Activated CD4-positive, alpha-beta memory T cell treated with anti-CD3 and anti-CD28 coated beads, Interleukin-2, amount 10 ng/mL, durations not matched to agents 7 days and 5 days (primary cell): ENCODE measurements at places on chromosomes 7 and 10.

- no peak for DNase-seq
- no peaks in the 10 kb centered on the region for H3K4me1 ChIP-seq
- H3K4me3 ChIP-seq: no peak overlapping the region
- H3K36me3 ChIP-seq: no peaks in the 10 kb centered on the region
- H3K27me3 ChIP-seq: peaks cover 23% of the 10 kb centered on the region
Observed at GRCh38 chr10:91711885-91712680, 79.2 kb upstream of the PPP1R3C start.

- no peak overlapping the region for H3K27ac ChIP-seq
- no peak overlapping the region for H3K4me3 ChIP-seq
- no peaks in the 10 kb centered on the region for H3K36me3 ChIP-seq
Observed at GRCh38 chr7:90320014-90320413, 1.1 kb downstream of the FAM237B start.

DNA sequence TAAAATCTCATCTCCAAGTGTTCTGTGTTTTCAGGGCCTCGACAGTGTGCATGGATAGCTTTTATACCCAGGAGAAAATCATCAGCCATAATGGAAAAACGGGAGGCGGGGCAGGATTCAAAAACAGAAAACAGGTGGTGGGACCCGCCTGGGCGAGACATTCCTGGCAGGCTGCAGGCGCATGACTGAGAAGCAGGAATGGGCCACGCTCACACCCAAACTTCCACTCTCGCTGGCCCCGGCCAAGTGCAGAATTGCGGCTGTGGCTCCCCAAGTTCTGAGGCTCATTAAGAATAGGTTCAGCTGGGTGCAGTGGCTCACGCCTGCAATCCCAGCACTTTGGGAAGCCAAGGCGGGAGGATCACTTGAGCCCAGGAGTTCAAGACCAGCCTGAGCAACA is 60.6 kb downstream of the C10orf143 start:
- no peaks in the 10 kb centered on the region for H3K4me1 ChIP-seq
- H3K36me3 ChIP-seq: no peaks in the 10 kb centered on the region
- no peak overlapping the region for H3K4me3 ChIP-seq
- no peak for DNase-seq

- no peak for DNase-seq
- no peaks in the 10 kb centered on the region for H3K27me3 ChIP-seq
- H3K27ac ChIP-seq: no peak overlapping the region
- H3K4me3 ChIP-seq: no peak overlapping the region
- no peaks in the 10 kb centered on the region for H3K36me3 ChIP-seq
- no peaks in the 10 kb centered on the region for H3K4me1 ChIP-seq
Observed at GRCh38 chr10:18246967-18247366, 106.7 kb downstream of the CACNB2 start.

- H3K27me3 ChIP-seq: no peaks in the 10 kb centered on the region
- DNase-seq: no peak
- H3K4me3 ChIP-seq: no peak overlapping the region
- H3K4me1 ChIP-seq: no peaks in the 10 kb centered on the region
Observed at GRCh38 chr10:51747216-51747615, 47.8 kb upstream of the CSTF2T start.

- peaks cover 23% of the 10 kb centered on the region for H3K36me3 ChIP-seq
- H3K4me3 ChIP-seq: peak overlapping the region; percentile 90
- H3K27ac ChIP-seq: peak overlapping the region; percentile 100
- peaks cover 4% of the 10 kb centered on the region for H3K27me3 ChIP-seq
Observed at GRCh38 chr7:151520419-151521261, 945 bp upstream of the RHEB start.

DNA sequence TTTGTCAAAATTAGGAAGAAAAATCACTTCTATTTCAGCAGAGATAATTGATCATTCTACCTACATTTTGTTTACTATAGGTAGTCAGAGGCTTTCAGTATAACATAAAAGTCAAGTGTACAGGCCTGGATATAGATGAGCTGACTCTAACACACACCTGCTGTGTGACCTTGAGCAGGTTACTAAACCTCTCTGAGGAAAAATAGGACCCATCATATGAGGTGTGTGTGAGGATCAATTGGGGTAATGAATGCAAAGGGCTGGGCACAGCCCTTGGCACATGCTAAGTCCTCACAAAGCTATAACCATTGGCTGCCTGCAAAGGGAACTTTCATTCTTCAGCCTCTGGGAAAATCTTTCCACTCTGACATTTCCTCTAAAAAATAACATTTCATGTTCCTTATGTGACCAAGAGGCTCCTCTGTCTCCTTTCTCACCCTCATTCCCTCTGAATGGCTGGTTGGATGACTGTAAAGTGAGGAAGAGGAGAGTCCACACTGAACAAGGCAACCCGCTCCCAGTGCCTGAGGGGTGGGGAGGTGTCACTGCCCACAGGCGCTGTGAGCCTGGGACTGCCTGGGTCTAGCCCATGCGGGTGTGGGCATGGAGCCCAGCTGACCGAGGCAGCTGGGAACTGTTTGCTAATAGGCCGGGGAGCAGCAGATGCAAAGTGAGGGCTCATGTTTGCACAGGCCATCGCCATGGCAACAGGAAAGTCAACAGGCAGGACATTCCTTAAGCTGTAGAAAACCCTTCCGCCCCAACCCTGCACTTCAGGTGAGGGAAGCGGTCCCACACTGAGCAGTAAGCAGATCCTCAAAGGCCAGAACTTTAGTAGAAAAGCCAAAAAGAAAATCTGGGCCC is 36.8 kb downstream of the MYOF start:
- H3K4me1 ChIP-seq: peaks cover 12% of the 10 kb centered on the region
- no peak overlapping the region for H3K4me3 ChIP-seq
- no peaks in the 10 kb centered on the region for H3K27me3 ChIP-seq
- H3K27ac ChIP-seq: no peak overlapping the region
- no peaks in the 10 kb centered on the region for H3K36me3 ChIP-seq

GRCh38 chr7:6623589-6624245 is 8.3 kb downstream of the ZNF853 start:
- no peak overlapping the region for H3K4me3 ChIP-seq
- H3K27me3 ChIP-seq: peaks cover 1% of the 10 kb centered on the region
- H3K36me3 ChIP-seq: no peaks in the 10 kb centered on the region
- peak; percentile 33 for DNase-seq
- peak overlapping the region; percentile 61 for H3K27ac ChIP-seq

DNA sequence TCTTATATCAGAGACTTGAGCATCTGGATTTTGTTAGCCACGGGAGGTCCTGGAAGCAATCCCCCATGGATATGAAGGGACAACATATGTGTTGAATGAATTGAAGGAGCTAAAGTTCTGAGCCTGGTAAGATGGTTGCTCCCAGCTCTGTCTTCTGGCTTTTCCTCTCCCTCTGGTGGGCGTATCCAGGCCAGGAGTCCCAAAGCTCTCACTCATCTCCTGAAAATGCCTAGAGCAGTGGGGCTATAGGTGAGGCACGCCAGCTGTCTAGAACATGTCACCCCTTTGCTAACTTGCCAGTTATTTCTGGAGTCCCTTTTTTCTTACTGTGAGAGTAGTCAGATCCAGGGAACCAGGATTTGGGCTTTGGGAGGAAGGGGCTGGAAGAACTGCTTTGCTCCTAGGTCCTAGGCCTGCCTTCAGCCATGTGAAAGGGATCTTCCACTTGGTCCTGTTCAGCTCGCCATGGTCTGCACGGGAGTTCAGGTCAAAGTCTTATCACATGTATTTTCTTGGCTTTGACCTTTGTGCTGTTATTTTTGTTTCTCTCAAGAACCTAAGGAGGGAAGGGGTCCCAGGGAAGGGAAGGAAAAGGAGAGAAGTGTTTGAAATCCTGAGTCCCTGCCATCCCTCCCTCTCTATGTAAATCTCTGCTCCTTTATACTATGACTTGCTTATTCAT is 73.6 kb downstream of the MINPP1 start:
- no peak for DNase-seq
- no peaks in the 10 kb centered on the region for H3K36me3 ChIP-seq
- peaks cover 29% of the 10 kb centered on the region for H3K27me3 ChIP-seq
- H3K27ac ChIP-seq: no peak overlapping the region

- H3K4me1 ChIP-seq: no peaks in the 10 kb centered on the region
- no peaks in the 10 kb centered on the region for H3K36me3 ChIP-seq
- DNase-seq: no peak
- no peak overlapping the region for H3K4me3 ChIP-seq
Observed at GRCh38 chr7:42597300-42597699, 314.6 kb downstream of the C7orf25 start.

DNA sequence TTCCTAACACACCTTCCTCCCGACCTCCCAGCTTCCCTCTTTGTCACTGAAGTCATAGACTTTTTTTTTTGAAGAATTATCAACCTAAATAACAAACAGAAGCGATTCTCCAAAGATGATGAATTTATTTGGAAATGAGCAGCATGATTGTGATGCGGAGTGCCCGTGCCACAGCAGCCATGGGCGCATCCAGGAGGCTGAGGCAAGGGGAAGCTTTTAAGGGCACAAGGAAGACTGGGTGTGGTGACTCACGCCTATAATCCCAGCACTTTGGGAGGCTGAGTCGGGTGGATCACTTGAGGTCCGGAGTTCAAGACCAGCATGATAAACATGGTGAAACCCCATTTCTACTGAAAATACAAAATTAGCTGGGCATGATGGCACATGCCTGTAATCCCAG is 16.2 kb upstream of the GIMAP8 start:
- peak overlapping the region; percentile 66 for H3K4me3 ChIP-seq
- peak overlapping the region; percentile 47 for H3K27ac ChIP-seq
- H3K4me1 ChIP-seq: peaks cover 48% of the 10 kb centered on the region
- DNase-seq: no peak
- H3K36me3 ChIP-seq: no peaks in the 10 kb centered on the region

- H3K36me3 ChIP-seq: peaks cover 61% of the 10 kb centered on the region
- H3K4me1 ChIP-seq: peaks cover 34% of the 10 kb centered on the region
- DNase-seq: no peak
- no peaks in the 10 kb centered on the region for H3K27me3 ChIP-seq
- H3K27ac ChIP-seq: no peak overlapping the region
Observed at GRCh38 chr10:12177642-12178041, 18.0 kb downstream of the NUDT5 start.

- peak overlapping the region; percentile 63 for H3K27ac ChIP-seq
- DNase-seq: peak; percentile 32
- H3K36me3 ChIP-seq: no peaks in the 10 kb centered on the region
- peak overlapping the region; percentile 18 for H3K4me3 ChIP-seq
Observed at GRCh38 chr7:139648941-139649425, 125.5 kb downstream of the CLEC2L start.

DNA sequence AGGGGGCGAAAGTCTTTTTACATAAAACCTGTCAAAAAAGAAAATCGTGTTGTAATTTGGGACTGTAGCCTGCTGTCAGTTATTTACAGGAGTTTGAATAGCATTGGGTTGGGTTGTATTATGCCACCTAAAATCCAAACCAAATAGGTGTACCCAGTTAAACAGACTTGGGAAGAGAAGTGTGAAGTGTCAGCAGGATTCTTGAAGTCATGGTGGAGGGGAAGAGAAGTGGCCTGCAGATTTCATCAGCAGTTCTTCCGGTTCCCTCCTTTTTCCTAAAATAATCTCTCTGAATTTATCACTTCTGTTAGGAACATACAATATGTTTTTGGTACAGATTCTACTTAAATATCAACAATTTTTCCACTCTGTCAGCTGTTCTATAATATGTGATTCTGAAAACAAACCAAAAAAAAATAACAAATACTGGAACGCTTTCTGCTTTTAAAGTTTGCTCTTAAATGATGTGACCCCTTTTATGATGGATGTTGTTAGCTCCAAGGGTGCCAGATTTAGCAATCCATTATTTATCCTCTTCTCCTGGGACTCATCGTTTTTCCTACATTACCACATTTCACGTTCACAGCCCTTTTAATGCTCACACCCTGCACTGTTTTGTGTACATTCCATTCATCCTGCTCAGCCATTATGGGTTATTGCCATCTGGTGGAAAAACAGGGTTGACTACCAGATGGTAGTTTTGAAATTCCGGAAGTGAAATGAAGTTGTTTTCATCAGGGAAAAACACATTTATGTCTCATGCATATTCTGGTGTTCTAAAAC is 18.7 kb upstream of the ARHGAP12 start:
- H3K4me1 ChIP-seq: no peaks in the 10 kb centered on the region
- no peak for DNase-seq
- H3K36me3 ChIP-seq: no peaks in the 10 kb centered on the region
- H3K27ac ChIP-seq: no peak overlapping the region

DNA sequence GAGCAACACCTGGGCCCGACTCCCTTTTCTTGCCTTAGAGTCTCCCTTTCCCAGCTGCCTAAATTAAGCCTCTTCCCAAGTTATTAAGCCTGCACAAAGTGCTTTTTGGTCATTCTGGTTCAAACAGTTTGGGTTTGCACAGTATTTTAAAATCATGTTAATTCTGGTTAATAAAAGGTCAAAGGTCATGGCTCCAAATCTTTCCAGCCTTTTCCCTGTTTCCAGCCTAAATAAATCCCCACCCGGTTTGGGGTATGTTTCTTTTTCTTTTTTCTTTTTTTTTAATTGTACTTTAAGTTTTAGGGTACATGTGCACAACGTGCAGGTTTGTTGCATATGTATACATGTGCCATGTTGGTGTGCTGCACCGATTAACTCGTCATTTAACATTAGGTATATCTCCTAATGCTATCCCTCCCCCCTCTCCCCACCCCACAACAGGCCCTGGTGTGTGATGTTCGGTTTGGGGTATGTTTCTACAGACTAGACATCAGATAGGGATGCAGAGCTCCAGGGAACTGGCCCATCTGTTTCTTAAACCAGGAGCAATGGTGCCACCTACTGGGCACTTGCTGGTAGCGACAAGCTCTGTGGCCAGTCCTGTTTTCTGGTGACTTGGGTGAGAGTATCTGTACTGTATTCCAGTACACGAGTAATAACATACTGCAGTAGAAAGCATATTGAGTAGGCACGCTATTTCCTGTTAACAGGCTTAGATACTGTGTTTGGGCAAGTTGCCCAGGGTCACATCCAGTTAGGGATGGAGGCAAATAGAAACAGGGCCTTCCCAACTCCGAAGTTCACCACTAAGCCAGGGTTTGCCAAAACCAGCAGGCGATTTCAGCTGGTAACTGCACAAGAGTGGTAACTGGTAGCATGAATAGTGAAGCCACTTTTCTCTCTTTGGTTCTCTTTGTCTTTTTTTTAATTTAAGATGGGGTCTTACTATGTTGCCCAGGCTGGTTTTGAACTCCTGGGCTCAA is 60.6 kb upstream of the TRIM8 start:
- H3K27me3 ChIP-seq: no peaks in the 10 kb centered on the region
- peak; percentile 85 for DNase-seq
- no peak overlapping the region for H3K4me3 ChIP-seq
- H3K27ac ChIP-seq: no peak overlapping the region
- H3K36me3 ChIP-seq: no peaks in the 10 kb centered on the region
- peaks cover 18% of the 10 kb centered on the region for H3K4me1 ChIP-seq

GRCh38 chr10:28382525-28383269 is 79.8 kb upstream of the MPP7 start:
- H3K4me1 ChIP-seq: peaks cover 26% of the 10 kb centered on the region
- H3K36me3 ChIP-seq: no peaks in the 10 kb centered on the region
- H3K4me3 ChIP-seq: no peak overlapping the region
- no peak overlapping the region for H3K27ac ChIP-seq
- DNase-seq: no peak

DNA sequence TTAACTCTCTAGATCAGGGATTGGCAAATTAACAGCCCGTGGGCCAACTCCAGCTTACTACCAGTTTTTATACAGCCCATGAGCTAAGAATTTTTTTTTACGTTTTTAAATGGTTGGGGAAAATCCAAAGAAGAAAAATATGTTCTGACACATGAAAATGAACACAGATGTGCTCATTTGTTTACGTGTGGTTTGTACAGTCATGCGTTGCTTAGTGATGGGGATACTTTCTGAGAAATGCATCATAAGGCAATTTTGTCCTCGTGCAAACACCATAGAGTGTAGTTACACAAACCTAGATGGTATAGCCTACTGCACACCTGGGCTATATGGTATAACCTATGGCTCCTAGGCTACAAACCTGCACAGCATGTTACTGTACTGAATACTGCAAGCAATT is 8.3 kb upstream of the SMKR1 start:
- H3K4me3 ChIP-seq: no peak overlapping the region
- DNase-seq: peak; percentile 33
- peak overlapping the region; percentile 72 for H3K27ac ChIP-seq
